ENCODE measurements at places on chromosomes 4 and X.

- peak; percentile 19 for DNase-seq
Observed at GRCh38 chr4:7581477-7581876, 146.7 kb upstream of the PSAPL1 start.

DNA sequence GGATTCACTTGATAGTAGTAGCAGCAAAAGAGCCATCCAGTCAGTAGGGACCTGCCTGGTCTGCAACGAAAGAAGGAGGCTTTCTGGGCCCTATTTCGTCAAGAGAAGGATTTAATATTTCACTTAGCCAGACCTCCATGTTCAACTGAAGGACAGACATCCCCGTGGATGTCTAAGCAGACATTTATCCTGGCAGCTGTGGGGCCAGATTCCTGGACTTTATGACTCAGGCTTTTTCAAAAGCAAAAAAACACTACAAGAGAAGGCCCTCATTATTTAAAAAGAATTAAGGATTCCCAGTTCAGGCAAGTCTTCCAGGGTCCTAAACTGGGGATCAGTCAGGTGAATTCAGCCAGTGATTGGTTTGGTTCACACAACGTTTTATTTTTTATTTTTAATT is 88.5 kb upstream of the TSPAN5 start:
- no peak for DNase-seq

DNA sequence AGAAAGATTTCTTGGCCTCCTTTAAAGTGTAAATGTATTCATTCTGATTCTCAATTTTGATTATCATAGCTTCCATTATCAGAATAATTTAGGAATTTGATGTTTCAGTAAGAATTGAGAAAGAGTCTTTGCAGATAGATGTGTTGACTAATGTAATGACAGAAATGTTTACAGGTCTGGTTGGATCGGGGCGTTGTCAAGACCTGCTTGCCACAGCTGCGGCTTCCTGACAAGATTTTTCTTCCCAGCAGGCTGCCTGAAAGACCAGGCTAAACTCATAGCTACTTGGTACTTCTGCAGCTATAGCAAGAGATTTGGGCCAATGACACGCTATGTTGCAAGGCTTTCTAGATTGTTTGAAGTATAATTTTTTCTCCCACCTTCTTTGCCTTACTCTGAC is 91.5 kb upstream of the ANKRD50 start:
- no peak for DNase-seq

- DNase-seq: no peak
Observed at GRCh38 chrX:1031521-1032430, 180.7 kb downstream of the CRLF2 start.

- DNase-seq: no peak
Observed at GRCh38 chr4:139042981-139043460, 27.4 kb downstream of the NOCT start.

DNA sequence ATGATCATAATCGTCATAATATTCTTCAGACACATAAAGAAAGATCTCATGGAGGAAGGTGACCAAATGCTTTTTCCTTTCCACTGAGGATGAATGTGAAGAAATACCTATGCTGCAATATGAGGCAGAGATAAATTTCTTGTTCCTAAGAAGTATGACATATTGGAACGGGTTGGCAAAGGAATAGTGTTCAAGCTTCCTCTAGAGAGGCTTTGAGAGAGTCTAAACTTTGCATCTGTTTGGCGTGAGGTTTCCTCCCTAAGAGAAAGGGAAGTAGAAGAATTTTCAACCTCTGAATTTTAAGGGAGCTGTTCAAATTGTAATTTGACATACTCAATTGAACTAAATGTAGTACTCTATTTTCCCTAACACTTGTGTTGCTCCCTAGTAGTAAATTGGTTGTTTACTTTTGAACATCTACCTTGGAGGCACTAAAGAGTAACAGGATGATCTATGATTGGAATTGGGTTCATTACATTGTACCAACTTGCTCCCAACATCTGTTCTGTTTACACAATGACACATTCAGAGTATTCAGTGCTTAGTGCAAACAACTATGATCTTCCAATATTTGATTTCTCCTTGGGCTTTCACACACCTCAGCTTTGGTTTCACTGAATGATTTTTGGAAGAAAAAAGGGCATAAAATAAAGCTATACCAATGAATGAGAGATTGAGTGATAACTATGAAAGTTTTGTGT is 122.0 kb downstream of the CORIN start:
- DNase-seq: no peak

GRCh38 chr4:125316791-125317524 is 2.2 kb downstream of the FAT4 start:
- DNase-seq: peak; percentile 63

GRCh38 chrX:134803551-134804183 is 145.4 kb upstream of the PLAC1 start:
- peak; percentile 65 for DNase-seq

DNA sequence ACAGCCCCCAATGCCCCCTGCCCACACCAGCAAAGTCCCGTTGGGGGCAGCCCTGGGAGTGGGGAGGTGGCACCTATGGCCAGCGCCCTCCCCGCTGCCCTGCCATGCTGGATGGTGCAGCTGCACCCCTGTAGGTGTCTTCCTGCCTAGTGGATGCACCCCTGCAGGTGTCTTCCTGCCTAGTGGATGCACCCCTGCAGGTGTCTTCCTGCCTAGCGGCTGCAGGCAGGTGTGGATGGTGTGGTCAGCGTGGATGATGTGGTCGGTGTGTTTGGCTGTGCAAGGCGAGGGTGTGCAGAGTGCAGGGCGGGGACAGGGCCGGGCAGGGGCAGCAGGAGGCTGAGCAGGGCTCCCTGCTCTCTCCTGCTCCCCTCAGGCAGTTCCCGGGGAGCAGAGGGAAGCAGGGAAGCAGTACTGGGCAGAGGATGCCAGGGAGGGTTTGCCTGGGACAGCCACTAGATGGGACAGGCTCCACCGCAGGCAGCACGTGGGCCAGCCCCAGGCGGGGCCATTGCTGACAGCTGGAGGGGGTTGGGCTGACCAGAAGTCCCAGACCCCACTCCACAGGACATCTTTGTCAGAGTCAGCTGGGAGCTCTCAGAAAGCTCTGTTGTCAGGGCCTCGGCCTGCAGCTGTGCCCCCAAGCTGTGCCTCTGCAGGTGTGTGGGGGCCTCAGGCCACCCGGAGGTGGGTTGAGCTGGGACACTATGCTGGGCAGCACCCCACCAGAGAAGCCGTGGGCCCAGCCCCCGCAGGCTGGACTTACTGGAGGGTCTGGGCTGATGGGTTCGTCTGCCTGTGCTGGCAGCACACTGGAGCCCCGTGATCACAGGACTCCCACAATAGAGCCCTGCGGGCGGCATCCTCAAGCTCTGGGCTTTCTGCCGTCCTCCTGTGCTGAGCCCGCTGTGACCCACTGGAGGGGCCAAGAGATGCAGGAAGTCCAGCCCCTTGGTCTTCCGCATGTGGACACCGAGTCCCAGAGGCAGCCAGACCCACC is 23.7 kb downstream of the DOK7 start:
- peak; percentile 43 for DNase-seq

DNA sequence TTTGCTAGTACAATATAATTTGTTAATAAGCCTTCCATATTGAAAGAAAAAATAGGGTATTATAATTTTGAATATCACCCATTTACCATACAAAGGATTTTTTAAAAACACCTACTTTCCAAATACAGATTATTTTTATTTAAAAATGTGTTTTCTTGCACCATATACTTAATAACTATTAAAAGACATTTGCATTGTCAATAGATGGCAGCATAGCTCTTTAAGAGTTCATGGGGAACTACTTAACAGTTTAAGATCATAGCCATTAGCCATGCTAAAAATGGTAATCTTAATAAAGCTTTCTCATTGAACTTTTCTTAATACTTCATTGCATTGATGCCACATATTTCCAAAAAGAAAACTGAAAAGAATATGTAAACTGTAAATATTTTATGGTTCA is 1995.9 kb downstream of the C4orf33 start:
- peak; percentile 2 for DNase-seq

DNA sequence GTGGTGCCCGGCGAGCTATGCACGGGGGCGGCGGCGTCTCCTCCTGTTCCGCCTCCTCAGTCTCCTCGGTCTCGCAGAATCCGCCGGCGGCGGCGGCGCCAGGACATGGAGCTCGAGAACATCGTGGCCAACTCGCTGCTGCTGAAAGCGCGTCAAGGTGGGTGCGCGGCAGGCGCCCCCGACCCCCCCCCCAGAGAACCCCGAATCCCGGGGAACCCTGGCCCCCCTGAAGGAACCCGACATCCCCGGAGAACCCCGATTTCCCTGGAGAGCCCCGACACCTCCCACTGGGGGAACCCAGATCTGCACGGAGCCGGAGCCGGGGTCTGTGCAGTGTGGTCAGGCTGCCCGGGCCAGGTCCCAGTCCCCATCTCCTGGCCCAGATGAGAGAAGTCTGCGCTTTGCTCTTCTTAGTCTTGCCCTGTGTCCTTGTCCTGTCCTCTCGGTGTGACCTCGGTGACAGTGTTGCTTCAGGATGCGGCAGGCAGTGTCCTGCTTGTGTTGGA is 648 bp downstream of the GRK4 start:
- DNase-seq: peak; percentile 57

DNA sequence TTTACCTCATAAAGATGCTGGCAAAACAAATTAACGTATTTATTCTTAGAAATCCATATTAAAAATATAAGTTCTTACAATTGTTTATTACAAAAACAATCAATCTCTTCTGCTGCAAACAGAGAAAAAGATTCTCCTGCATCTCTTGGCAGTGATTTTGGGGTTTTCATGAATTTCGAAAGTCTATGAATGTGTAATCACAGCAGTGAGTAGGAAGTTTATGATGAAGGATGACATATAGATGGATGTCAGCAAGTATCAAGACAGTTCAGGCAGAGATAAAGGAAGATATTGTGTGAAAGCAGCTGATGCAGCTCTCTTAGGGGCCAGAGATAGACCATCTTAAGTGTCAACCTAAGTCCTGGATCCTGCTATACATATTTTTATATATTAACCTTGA is 196.9 kb upstream of the BANK1 start:
- no peak for DNase-seq

DNA sequence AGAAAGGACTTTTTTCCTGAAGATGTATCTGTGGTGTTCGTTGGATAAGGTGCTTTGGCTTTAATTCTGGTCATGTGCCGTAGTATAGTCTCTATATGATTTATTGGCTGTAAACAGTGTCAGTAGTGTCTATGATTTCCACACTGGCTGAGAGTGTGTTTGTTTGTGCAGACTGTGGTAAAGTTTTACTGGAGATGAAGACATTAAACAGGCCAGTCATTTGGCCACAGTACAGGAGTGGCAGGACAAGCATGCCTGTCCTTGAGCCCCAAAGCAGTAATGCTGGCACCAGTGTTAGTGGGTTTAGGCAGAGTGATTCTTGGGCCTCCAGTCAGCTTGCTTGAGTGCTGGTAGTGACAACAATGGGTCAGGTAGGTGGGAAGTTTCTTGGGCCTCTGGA is 1023.9 kb upstream of the GRID2 start:
- no peak for DNase-seq

DNA sequence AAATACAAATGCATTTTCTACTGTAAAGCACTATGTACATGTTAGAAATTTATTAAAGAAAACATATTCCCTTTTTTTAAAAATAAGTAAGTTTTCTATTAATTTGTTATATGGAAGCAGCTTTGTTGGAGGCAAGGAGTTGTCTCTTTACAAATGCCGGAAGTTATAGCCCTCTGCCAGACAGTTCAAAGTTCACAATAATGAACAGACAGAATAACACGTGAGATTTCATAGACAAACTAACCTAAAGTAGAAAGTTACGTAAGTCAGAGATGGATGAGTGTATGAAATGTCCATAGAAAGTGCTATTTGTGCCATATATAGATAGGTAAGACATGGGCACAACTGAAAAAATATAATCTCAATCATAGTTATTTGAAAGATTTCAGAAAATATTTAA is 43.9 kb upstream of the NEIL3 start:
- no peak for DNase-seq

- no peak for DNase-seq
Observed at GRCh38 chr4:158835226-158836001, 66.6 kb downstream of the FNIP2 start.

- no peak for DNase-seq
Observed at GRCh38 chr4:6924361-6924779, 14.7 kb downstream of the TBC1D14 start.

DNA sequence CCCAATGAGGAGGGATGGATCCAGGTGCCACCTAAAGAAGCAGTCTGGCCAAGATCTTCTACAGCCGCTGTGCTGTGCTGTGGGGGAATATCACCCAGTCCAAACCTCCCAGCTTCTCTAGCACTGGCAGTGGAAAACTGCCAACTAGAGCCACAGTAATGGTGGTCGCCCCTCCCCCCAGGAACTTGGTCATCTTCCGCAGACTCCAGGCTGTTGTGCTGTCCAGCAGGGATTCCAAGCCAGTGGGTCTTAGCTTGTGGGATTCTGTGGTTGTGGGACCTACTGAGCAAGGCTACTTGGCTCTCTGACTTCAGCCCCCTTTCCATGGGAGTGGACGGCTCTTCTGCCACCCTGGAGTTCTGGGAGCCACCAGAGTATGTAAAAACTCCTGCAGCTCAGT is 18.2 kb downstream of the GPRASP1 start:
- no peak for DNase-seq

Data from M059J (cell line).